Stimulated activated CD8-positive, alpha-beta memory T cell treated with anti-CD3 and anti-CD28 coated beads, Interleukin-4, amount 100 ng/mL, for 48 hours (primary cell): ENCODE measurements at places on chromosomes 6 and 20.

- no peak for DNase-seq
Observed at GRCh38 chr6:36067374-36068011, 39.9 kb downstream of the MAPK14 start.

DNA sequence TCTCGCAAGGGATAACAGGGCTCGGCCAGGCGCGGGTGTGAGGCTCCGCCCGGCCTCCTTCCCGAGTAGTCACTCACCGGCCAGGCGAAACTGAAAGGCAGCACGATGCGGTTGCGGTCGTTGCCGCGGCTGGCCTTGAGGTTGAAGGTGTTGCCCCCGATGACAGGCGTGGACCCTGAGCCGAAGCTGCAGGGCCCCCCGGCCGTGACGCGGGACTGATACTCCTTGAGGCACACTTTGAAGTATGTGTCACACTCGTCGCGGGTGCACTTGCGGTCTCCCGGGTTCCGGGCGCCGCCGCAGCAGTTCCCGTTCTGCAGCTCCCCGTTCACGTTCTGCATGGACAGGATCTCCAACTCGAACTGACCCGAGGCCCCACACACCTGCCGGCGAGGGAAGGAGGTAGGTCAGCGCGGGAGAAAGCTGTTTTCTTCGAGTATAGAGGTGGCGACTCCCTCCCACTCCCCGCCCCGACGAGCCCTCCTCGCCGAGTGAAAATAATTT lies 1.1 kb downstream of the JAG1 start:
- DNase-seq, result peak; percentile 75

DNA sequence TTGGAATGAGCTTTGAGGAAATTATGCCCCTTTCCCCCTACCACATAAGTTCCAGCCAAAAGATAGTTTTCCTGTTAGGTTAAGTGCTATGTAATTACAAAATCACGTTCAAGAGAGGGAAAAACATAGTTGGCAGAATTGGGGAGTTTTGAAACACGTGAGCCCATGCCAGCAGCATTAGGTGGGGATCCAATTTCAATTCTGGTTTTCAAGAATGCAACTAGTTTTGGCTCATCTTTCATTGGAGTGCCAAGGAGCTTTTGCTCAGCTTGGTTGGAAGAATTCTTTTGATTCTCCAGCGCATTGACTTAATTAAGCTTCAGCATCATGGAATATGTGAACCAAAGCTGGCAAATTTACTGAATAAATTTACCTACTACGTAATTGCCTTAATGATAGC lies 95.9 kb downstream of the SAMD5 start:
- no peak for DNase-seq

GRCh38 chr6:168052291-168052891 lies 26.6 kb downstream of the FRMD1 start:
- no peak for DNase-seq

GRCh38 chr6:132382630-132383175 lies 18.6 kb downstream of the MOXD1 start:
- no peak for DNase-seq

DNA sequence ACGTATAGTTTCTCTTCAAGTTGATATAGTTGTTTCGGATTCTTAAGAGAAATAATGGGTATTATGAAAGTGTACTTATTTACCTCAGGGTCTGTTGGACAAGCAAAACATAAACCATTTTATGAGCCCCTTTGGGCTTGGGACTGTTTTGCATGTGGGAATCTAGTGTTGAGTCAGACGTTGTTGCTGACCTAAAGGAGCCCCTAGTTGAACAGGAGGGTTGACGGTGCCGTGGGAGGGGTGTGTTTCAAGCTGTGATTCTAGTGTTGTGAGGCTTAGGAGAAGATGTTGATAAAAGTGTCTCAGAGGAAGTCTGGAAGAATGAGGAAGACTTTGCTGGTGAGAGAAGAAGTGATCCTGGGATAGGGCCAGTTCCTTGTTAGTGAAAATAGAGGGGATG lies 140.0 kb downstream of the ARID1B start:
- no peak for DNase-seq

DNA sequence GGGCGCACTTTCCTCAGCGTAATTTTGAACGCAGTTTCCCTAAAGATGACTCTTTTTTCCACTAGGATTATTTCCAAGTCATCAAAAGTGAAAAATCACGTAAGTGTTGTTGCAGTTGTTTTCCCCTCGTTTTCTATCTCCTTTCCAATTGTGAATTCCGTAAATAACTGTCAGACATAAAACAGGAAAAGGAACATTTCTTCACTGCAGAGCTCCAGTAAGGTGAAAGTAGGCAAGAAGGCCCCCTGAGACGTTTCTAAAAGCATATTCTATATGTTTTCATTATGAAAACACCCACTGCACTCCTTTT lies 17.8 kb downstream of the HIVEP2 start:
- DNase-seq, result no peak

DNA sequence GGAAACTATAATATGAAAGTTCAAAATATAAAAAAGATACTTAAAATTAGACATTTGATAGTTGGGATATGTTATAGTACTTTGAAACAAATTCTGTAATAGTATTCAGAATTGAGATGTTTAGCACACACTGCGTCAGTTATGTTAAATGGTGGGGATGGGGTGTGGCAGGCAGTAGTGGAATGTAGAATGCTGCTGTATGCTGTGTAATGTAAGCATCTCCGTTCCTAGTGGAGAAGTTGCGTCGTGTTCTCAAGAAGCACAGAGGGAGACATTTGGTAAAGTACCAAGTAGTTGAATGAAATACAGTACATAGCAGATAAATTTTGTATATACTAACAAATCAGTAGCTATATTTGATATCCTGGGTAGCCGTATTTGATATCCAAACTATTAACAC lies 192.4 kb downstream of the ZFAND3 start:
- DNase-seq, result no peak

DNA sequence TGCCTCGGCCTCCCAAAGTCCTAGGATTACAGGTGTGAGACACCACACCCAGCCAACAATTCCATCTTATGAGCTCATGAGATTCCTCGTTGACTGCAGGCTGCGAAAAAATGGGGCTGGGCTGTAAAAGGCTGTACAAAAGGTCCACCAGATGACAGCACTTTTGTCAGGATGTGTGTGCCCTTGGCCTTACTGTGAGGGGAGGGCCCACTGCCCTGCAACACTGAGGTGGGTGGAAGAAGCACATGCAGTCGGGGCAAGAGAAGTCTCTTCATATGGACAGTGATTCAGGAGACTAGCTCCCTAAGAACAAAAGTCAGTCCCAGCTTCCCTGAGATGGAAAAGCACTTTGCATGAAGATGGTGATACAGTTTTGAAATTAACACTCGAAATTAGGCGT lies 50.5 kb downstream of the KCTD20 start:
- no peak for DNase-seq

DNA sequence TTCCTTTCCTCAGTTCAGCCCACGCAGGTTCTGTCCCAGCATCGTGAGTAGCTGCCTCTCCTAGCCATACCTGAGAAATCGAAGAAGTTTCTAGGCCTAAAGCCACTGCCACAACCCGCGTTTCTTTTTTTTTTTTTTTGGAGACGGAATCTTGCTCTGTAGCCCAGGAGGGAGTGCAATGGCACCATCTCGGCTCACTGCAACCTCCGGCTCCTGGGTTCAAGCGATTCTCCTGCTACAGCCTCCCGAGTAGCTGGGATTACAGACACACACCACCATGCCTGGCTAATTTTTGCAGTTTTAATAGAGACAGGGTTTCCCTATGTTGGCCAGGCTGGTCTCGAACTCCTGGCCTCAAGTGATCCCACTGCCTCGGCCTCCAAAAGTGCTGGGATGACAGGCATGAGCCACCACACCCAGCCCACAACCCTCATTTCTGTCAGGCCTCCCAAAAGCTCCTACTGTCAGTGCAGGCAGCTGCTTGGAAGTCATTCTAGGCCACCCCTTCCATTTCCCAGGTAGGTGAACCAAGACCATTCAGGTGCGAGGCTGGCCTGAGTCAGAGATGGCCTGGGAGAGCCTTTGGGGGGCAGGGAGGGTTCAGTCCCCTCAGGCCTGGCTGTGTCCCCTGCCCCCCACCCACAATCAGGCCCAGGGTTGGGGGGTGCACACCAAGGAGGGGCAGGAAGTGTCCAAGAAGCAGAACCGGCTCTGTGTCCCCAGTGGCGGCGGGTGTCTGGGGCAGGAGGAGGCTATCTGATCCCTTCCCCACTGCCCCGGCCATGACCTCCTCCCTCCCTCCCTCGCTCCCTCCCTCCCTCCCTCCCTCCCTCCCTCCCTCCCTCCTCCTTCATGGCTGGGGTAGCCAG lies 47.2 kb downstream of the NOL4L start:
- DNase-seq, result no peak

DNA sequence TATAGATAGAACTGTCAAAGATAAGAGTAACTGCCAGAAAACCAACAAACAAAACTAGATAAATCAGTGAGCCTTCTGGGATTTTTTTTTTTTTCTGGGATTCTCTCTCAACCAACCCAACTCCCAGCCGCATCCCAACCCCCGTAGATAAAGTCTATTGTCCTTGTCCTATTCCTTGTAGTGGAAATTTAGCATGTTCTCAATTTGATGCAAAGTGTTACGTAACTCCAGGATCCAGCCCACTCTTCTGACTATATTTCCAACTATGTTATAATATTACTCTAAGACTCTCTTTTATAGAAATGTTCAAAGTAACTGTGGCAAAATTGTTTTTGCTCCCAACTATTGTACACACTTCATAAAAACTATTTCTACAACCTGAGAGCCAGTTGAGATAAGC lies 15.4 kb upstream of the CDYL start:
- DNase-seq, result no peak

DNA sequence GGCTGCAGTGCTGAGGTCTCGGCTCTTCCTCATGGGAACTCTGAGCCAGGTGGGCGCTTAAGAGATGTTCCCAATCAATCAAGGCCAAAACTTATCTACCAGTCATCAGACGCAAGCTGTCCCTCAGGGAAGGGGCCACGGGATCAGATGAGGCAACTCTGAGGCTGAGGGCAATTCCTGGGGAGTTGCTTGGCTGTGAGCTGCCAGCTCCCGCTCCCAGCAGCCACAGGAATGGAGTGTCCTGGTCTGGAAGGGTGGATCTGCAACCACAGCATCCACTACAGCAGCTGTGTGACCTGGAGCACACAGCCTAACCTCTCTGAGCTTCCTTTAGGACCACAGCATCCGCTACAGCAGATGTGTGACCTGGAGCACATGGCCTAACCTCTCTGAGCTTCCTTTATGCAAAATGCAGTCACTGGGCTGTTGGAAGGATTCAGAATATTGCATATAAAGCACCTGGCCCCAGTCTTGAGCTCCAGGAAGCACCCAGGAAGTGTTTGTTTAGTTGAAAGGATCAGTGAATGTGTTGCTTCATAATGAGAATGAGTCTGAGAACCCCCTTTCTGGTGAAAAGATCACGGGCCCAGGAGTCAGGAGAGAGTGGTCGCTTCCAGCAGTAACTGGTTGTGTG lies 60.9 kb downstream of the TFAP2C start:
- DNase-seq, result no peak

GRCh38 chr6:136525586-136526195 lies 24.5 kb downstream of the MAP7 start:
- no peak for DNase-seq

DNA sequence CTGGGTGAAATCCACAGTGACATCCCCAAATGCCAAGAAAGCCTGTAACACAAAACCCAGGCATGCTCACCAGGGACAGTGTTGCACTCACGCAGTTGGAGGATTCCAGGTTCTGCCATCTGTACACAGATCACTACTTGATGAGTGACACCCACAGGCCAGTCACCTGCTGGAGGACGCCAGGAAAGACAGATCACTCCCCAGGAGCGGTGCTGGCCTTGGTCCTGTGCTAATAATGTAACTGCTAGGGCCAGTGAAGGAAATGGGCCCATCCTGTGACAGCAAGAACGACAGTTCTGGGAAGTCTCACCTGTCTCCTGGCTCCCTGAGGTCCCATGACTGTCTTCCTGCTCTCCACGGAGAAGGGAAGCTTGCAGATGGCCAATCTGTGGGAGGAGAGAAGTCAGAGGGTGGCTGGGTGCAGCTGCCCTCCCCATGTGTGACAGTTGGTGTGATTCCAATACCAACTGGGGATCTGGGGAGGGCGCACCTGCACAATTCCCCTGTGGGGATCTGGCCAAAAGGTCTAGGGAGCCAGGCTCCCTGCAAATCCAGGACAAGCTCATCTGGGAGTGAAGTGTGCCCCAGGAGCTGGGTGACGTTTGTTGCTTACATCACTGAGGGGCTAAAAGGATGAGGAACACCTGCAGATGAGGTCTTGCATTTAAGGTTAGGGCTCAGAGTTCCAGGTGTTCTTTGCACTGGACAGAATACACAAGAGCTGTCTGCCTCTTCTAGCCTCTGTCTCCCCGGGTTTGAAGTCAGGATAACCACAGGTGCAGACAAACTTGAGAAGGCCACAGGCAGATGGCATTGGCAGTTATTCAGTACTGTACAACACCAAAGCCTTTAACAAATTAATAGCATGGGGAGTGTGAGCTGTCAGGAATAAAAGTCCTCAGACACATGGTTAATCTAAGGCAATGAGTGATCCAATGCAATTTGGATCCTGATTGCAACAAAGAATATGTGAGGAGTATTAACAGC lies 10.3 kb downstream of the ZNF337 start:
- DNase-seq, result no peak

DNA sequence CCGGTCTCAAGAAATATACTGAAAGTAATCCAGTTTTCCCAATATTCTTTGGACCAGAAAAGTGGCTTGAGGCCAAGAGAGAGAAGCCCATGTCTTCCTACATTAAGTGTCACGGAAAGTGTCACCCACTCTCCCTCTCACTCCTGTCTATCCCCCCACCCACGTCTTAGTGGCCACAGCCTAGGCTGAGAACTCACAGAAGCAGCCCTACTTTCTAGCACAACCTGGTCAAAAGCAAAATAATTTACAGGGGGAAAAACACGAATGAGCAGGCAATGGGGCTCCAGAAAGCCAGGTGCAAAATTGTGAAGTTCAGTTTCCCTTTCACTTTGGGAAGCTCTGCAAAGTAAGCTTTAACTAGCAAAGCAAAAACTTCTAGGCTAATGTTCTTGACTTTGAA lies 118.0 kb downstream of the OPRM1 start:
- DNase-seq, result no peak

DNA sequence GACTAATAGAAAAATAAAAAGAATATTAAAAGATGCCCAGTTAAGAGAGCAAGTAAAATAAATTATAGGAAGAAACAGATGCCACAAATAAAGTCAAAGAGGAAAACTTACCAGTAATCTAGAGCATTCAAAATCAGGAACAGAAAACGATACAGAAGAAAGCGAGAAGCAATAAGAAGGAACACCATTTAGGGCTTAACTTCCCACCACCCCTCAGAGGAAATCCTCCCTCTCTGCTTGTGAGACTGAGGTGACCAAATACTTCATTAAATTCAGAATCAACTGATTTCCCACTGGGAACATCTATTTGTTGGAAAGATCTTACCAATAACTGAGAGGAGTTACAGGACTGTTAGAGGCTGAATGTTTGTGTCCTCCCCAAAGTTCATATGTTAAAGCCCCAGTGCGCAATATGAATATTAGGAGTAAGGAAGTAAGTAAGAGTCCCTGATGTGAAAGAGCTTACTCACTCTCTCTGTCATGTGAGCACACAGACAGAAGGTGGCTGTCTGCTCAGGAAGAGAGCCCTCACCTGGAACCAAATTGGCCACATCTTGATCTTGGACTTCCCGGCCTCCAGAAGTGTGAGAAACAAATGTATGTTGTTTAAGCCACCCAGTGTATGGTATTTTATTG lies 19.5 kb downstream of the KATNA1 start:
- DNase-seq, result no peak
